ENCODE measurements at places on chromosomes 5 and 9. TPM values are rescaled to one million over a fixed set of nuclear protein-coding genes. Genes with fewer than 3 reads are reported as not detected.

DNA sequence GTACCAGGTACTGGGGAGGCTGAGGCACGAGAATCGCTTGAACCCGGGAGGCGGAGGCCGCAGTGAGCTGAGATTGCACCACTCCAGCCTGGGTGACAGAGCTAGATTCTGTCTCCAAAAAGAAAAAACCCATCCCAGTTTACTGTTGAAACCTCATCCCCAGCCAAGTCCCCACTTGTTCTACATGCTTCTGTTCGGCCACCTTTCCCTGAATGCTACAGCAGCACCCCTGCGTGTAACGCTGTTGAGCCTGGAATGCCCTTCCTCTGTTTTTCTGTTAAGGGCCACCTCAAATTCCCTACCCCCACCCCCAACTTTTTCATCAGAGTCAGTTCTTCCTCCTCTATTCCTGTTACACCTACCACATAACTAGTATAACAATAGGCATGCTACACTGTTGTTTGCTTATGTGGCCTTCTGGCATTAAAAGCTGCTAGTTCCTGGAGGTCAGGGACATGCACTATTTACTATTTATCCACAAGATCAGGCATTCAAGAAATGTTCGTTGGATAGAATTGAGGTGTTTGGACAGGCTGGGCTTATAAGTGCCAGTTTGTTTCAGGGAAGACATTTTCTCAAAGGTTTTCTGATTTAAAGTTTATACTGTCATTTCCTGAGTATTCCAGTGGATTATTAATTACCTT, 47.1 kb upstream of the C5orf47 start:
- peak overlapping the region; percentile 69 for H3K27ac ChIP-seq
- peaks cover 21% of the 10 kb centered on the region for H3K4me1 ChIP-seq
- no peak for DNase-seq
- no peak overlapping the region for H3K4me3 ChIP-seq
- H3K27me3 ChIP-seq: no peaks in the 10 kb centered on the region

TNC gene
- 16.1 TPM for total RNA-seq

CCL27 gene
- 0.43 TPM for total RNA-seq

RNF183 gene
- 0.77 TPM for total RNA-seq

FSTL4 gene
- total RNA-seq: 11.3 TPM

ISOC1 gene
- 30.0 TPM for total RNA-seq

DNA sequence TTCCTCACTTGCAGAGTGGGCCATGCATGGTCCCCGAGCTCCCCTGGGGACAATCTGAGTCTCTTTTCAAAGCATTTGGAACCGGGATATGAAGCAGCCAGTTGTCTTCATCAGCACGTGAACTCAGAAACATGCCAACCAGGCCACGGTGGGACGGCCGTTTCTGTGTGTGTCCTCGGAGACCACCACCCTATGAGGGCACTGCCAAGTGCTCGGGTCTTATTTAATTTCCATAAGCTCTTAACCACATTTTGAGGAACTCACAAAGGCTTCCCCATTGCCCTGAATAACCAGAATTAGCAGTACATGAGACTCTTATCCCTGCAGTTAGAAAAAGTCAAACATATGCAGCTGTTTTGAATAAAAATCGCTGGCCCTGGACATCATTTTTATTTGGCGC, 60.1 kb downstream of the OTULIN start:
- no peak overlapping the region for H3K4me3 ChIP-seq
- no peak for DNase-seq
- H3K27me3 ChIP-seq: no peaks in the 10 kb centered on the region
- peak overlapping the region; percentile 39 for H3K27ac ChIP-seq
- H3K36me3 ChIP-seq: peaks cover 12% of the 10 kb centered on the region
- peaks cover 18% of the 10 kb centered on the region for H3K4me1 ChIP-seq

RASGEF1C gene
- total RNA-seq: 0.36 TPM

PCDHGA11 gene
- 2.6 TPM for total RNA-seq

ABHD17B gene
- total RNA-seq: 35.7 TPM

WDR38 gene
- not detected for total RNA-seq

- peak overlapping the region; percentile 61 for H3K27ac ChIP-seq
- H3K36me3 ChIP-seq: peaks cover 6% of the 10 kb centered on the region
- H3K4me1 ChIP-seq: peaks cover 6% of the 10 kb centered on the region
- no peak overlapping the region for H3K4me3 ChIP-seq
- no peaks in the 10 kb centered on the region for H3K27me3 ChIP-seq
These were observed 17.7 kb upstream of the LRRC14B start for GRCh38 chr5:173392-174290.

- no peaks in the 10 kb centered on the region for H3K27me3 ChIP-seq
- H3K4me3 ChIP-seq: no peak overlapping the region
- peaks cover 8% of the 10 kb centered on the region for H3K36me3 ChIP-seq
- H3K27ac ChIP-seq: peak overlapping the region; percentile 5
These were observed 40.6 kb downstream of the SH3PXD2B start for GRCh38 chr5:172413601-172414171.

- H3K36me3 ChIP-seq: no peaks in the 10 kb centered on the region
- no peaks in the 10 kb centered on the region for H3K4me1 ChIP-seq
These were observed 1137.4 kb upstream of the CDH18 start for GRCh38 chr5:21125238-21125983.

TSLP gene
- not detected for total RNA-seq

- no peak overlapping the region for H3K27ac ChIP-seq
- H3K36me3 ChIP-seq: no peaks in the 10 kb centered on the region
- H3K27me3 ChIP-seq: no peaks in the 10 kb centered on the region
- no peak overlapping the region for H3K4me3 ChIP-seq
- no peak for DNase-seq
These were observed 58.5 kb downstream of the ATP10B start for GRCh38 chr5:160793530-160793899.

DNA sequence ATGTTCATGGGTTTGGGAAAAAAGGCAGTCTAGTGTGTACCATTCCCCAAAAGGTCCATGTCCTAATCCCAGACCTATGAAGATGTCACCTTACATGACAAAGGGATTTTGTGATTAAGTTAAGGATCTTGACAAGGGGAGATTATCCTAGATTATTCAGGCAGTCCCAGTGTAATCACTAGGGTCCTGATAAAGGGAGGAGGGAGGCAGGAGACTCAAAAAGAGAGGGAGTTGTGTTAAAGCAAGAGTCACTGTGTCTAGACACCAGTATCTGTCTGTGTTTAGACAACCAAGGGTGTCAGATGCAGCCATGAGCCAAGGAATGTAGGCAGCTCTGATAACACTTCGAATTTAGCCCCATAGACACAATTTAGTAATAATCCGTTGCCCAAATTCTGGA, 49.5 kb downstream of the DPYSL3 start:
- H3K27ac ChIP-seq: no peak overlapping the region
- H3K27me3 ChIP-seq: peaks cover 17% of the 10 kb centered on the region
- no peak overlapping the region for H3K4me3 ChIP-seq
- H3K4me1 ChIP-seq: peaks cover 9% of the 10 kb centered on the region

- DNase-seq: no peak
- H3K4me3 ChIP-seq: no peak overlapping the region
- no peaks in the 10 kb centered on the region for H3K36me3 ChIP-seq
- H3K27ac ChIP-seq: no peak overlapping the region
- peaks cover 8% of the 10 kb centered on the region for H3K4me1 ChIP-seq
These were observed 3.4 kb downstream of the ADGRD2 start for GRCh38 chr9:124453586-124454191.

DNA sequence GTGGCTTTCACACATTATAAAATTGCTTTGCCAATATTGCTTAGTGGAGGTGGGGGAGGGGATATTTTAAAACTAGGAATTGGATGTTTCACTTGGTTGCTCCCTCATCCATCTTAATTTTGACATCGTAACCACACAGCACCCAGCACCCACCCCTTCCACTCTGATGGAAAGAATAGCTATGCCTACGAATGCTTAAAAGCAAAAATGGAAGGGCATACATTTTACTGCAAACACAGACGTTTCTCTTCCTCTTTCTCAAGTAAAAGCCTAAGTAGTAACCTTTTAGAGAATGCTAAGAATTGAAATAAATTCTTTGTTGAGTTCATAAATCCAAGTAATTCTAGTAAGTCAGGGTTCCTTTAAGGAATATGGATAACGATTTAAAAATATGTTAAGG, 69.9 kb downstream of the JAKMIP2 start:
- H3K36me3 ChIP-seq: no peaks in the 10 kb centered on the region
- H3K27ac ChIP-seq: no peak overlapping the region
- H3K4me3 ChIP-seq: no peak overlapping the region
- DNase-seq: no peak

CTXN3 gene
- total RNA-seq: not detected

Data from type B pancreatic cell (in vitro differentiated cells).